ENCODE measurements at places on chromosomes 16 and 17. TPM values are rescaled to one million over a fixed set of nuclear protein-coding genes. Genes with fewer than 3 reads are reported as not detected.

The RHBDL3 gene
- polyA plus RNA-seq, result 1.5 TPM

The SUPT6H gene
- 19.1 TPM for polyA plus RNA-seq

The PPP1R27 gene
- polyA plus RNA-seq, result not detected

DNA sequence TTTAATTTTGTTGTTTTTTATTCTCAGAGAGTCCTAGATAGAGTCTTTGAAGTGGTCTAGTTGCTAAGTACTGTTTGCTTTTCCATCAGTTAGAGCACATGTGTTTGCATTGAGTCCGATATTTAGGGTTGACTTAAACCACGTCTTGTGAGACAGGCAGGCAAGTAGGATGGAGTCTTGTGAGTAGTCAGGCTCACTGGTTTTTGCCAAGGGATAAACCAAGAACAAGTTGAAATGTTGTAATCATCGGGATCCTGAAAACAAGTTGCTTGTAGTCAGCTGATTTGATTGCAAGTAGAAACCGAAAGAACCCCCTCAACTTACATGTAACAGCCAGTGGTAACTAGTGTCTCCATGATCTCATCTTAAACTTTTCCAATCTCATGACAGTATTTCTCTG is 17.2 kb downstream of the ATP6V0A1 start:
- H3K4me3 ChIP-seq, result no peak overlapping the region
- H3K27me3 ChIP-seq, result no peaks in the 10 kb centered on the region
- DNase-seq, result no peak
- H3K4me1 ChIP-seq, result peaks cover 36% of the 10 kb centered on the region

DNA sequence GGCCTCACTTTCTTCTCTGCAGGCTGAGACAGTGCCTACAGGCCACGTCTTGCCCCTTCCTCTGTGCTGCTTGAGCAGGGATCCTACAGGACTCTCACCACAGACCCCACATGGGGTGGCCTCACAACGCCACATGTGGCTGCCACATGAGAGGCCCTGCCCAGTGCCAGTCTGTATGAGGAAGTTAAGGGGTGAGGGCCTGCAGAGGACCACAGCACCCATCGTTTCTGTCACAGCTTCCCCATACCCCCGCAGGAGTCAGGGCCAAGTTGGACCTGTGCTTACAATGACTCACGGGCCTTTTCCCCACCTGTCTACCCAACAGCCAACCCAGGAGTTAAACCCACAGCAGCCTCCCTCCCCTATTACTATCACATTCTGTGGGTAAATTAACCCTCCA is 2.9 kb upstream of the GSDMB start:
- H3K27ac ChIP-seq, result no peak overlapping the region
- peaks cover 44% of the 10 kb centered on the region for H3K4me1 ChIP-seq
- no peaks in the 10 kb centered on the region for H3K27me3 ChIP-seq
- peaks cover 54% of the 10 kb centered on the region for H3K36me3 ChIP-seq
- no peak overlapping the region for H3K4me3 ChIP-seq

GRCh38 chr17:75845933-75846691 is 1.9 kb upstream of the UNC13D start:
- H3K27ac ChIP-seq, result peak overlapping the region; percentile 99
- H3K4me3 ChIP-seq, result no peak overlapping the region
- no peak for DNase-seq
- no peaks in the 10 kb centered on the region for H3K27me3 ChIP-seq

- H3K4me3 ChIP-seq, result no peak overlapping the region
- H3K27ac ChIP-seq, result no peak overlapping the region
- DNase-seq, result no peak
Observed at GRCh38 chr16:11372073-11372828, 27.0 kb downstream of the RMI2 start.

The RAB26 gene
- 63.4 TPM for polyA plus RNA-seq

DNA sequence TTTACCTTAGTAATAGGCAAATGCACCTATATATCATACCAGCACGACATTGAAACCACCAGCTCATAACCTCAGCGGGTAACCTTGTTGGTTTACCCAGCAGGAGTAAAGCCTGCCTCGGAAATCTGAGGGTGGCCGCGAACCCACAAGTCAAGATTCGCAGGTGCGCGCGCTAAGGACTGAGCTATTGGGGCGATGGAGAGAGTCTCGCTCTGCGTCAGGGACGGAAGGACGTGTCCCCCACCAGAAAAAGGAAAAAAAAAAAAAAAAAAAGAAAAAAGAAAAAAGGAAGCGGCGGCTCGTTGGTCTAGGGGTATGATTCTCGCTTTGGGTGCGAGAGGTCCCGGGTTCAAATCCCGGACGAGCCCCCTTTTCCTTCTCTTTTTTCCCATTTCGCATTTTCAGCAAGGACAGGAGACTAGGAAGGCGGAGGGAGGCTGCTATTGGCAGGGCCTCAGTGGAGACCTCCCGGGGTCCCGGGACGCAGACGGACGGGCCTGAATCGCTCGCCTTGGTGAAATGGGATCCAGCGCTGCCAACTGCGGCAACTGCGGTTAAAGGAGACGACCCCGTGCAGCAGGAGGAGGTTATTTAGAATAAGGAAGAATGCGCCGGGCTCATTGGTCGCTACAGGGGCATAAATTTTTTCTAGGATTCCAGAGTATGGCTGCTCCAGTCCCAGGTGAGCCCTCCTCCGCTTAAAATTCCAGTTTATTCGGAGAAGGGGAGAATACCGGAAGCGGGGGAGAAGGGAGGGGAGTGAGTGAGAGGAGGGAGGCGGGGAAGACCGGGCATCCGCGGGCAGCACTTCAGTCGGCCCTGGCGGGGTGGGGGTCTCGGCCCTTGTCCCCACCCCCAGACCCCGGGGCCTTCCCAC is at the start of gene OR1F1:
TSS of gene OR1F1 (plus strand) at position 407 of the 877 bp plus-strand sequence.
- H3K4me1 ChIP-seq, result peaks cover 42% of the 10 kb centered on the region
- peaks cover 58% of the 10 kb centered on the region for H3K27me3 ChIP-seq
- H3K4me3 ChIP-seq, result peak within 1 kb of the TSS; percentile 22
- H3K36me3 ChIP-seq, result no peaks in the 10 kb centered on the region

DNA sequence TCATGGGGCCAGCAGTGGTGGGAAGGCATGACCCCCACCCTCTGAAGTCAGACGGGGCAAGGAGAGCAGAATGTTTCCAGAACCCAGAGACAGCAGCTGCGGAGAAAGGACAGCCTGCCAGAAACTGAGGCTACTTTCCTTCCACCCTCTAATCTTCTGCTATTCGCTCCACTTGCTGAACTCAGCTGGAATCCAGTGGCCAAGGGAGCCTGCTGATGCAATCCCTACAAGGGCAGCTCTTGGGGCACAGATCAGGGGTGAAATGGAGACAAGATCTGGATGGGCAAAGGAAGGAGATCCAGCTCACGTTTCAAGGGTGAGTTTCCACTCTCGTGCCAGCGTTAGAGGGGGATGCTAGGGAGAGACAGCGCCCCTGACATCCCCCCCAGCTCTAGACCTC is 479.1 kb downstream of the SLC39A11 start:
- H3K36me3 ChIP-seq, result no peaks in the 10 kb centered on the region
- H3K27ac ChIP-seq, result no peak overlapping the region
- no peaks in the 10 kb centered on the region for H3K27me3 ChIP-seq
- H3K4me1 ChIP-seq, result peaks cover 46% of the 10 kb centered on the region
- H3K4me3 ChIP-seq, result no peak overlapping the region

The ALOX15 gene
- polyA plus RNA-seq, result 0.03 TPM

The WDR81 gene
- polyA plus RNA-seq, result 10.2 TPM

- no peak overlapping the region for H3K4me3 ChIP-seq
- H3K4me1 ChIP-seq, result no peaks in the 10 kb centered on the region
- H3K27me3 ChIP-seq, result peaks cover 10% of the 10 kb centered on the region
- no peak overlapping the region for H3K27ac ChIP-seq
Observed at GRCh38 chr17:41163828-41164227, 3.3 kb upstream of the KRTAP4-4 start.

- no peaks in the 10 kb centered on the region for H3K27me3 ChIP-seq
- no peaks in the 10 kb centered on the region for H3K36me3 ChIP-seq
- H3K4me1 ChIP-seq, result no peaks in the 10 kb centered on the region
- H3K4me3 ChIP-seq, result no peak overlapping the region
Observed at GRCh38 chr17:13031718-13032350, 14.0 kb upstream of the ELAC2 start.

DNA sequence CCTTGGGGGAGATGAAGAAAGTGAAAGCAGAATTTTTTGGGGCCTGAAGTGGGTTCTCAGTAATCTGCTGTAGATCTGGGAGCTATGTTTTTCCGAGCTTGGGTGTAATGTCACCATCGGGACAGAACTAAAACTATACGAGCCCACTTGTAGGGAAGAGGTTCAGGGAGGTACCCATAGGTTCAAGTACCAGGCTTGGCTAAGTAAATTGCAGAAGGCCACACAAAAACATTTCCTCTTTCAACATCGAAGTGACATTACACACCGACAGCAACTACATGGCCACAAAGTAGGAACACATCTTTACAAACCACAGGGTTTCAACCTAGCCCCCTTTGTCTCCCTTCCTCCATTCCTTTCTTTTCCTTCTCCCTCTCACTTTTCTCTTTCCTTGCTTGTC is 10.2 kb upstream of the ASIC2 start:
- no peaks in the 10 kb centered on the region for H3K36me3 ChIP-seq
- H3K4me1 ChIP-seq, result no peaks in the 10 kb centered on the region
- H3K4me3 ChIP-seq, result no peak overlapping the region
- DNase-seq, result no peak
- no peak overlapping the region for H3K27ac ChIP-seq

GRCh38 chr17:81999976-82000802 is 22.5 kb downstream of the CENPX start:
- H3K27me3 ChIP-seq, result no peaks in the 10 kb centered on the region
- no peak overlapping the region for H3K27ac ChIP-seq
- no peak for DNase-seq

The SLC38A8 gene
- not detected for polyA plus RNA-seq

- H3K27me3 ChIP-seq, result no peaks in the 10 kb centered on the region
- H3K4me3 ChIP-seq, result no peak overlapping the region
- H3K36me3 ChIP-seq, result no peaks in the 10 kb centered on the region
- no peak for DNase-seq
Observed at GRCh38 chr17:78151514-78152008, 5.4 kb downstream of the C17orf99 start.

The PRRT2 gene
- polyA plus RNA-seq, result not detected

GRCh38 chr17:57174591-57174990 is 81.7 kb upstream of the MSI2 start:
- no peak for DNase-seq
- H3K4me3 ChIP-seq, result no peak overlapping the region
- no peaks in the 10 kb centered on the region for H3K4me1 ChIP-seq
- no peaks in the 10 kb centered on the region for H3K36me3 ChIP-seq

The TBC1D3C gene
- not detected for polyA plus RNA-seq

- peaks cover 93% of the 10 kb centered on the region for H3K36me3 ChIP-seq
- H3K27ac ChIP-seq, result no peak overlapping the region
- H3K27me3 ChIP-seq, result no peaks in the 10 kb centered on the region
- no peak for DNase-seq
- H3K4me3 ChIP-seq, result no peak overlapping the region
Observed at GRCh38 chr17:80884811-80885210, 106.8 kb upstream of the CHMP6 start.
